ENCODE measurements at places on chromosomes 12 and 14.
A peak's percentile ranks its signal among the peaks of the same experiment; 100 is the strongest.

GRCh38 chr14:23284654-23285529, 1.0 kb downstream of the HOMEZ start:
- DNase-seq, result peak; percentile 37

GRCh38 chr14:103846543-103847450, 578 bp downstream of the PPP1R13B start:
- peak; percentile 38 for DNase-seq

DNA sequence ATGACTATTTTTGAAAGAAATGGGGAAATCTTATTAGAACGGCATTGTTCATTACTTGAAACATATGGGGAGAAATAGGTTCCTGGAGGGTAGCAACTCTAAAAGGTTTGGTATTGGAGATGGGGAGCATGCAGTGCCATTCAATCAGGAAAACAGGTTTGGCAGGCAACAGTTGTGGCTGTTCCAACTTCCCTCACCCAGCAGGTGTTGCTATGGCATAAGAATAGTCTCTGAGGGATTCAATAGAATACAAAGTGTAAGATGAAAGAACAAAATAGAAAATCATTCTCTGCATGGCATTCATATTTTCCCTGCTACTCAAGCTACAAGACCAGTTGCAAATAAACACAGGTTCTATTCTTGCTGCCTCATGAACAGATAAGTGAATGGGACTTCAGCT, 393.3 kb upstream of the RPL10L start:
- DNase-seq, result peak; percentile 61

GRCh38 chr14:104384776-104385071, 194.8 kb upstream of the C14orf180 start:
- no peak for DNase-seq

DNA sequence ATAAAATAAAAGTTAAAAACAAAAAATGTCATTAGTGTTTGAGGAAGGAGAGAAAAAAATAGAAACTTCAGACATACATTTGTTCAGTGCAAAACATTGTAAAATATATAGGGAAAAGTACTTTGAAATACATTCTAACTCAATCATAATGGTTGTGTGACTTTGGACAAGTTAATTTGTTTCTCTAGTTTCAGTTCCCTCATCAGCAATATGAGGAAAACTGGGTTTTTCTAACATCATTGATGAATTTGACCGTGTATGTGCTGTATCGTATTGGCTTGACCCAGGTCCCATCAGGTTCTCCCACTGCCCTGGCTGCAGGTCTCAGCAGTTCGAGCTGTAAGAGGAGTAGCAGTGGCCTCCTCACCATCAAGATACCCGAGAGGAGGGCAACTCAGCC, 173.9 kb upstream of the ATF7IP start:
- no peak for DNase-seq

GRCh38 chr12:132103542-132104308, 40.4 kb downstream of the DDX51 start:
- DNase-seq, result no peak

GRCh38 chr12:102891756-102892155, 25.3 kb downstream of the PAH start:
- no peak for DNase-seq

DNA sequence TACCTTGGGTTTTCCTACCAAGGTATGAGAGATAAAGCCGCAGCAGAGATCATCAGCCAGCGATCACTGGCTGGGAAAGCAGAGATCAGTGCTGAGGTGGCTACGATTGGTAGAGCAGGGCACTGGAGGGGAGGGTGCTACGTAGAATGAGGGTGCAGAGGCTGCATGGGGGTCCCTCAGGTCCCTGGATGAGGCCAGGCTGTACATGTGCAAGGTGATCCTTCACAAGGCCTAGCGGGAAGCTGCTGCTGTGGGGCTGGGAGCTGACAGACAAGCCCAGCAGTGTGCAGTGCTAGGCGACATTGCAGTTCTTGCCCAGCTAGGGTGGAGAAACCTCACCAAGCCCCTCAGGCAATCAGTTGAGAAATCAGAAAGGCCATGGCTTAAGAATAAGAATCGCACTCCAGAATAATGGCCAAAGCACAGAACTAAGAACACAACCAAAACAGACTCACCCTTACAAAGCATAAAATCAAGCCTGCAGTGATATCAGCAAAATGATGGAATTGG, 37.2 kb upstream of the GPR132 start:
- DNase-seq, result no peak

DNA sequence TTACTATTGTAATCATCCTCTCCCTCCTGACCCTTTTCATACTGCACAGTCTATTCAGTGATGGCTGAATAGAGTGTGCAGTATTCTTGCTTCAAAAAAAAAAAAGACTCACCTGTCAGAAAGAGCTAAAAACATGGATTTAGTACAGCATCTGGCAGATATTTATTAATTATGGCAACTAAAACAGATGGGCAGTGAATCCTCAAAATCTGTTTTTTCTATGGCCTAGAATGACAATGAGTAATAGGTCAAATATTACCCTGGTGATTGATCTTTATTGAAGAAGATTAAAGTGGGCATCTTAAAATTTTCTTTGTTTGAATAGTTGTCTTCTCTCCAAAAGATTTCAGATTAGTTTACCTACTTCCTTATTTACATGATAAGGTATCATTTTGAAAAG, 543.6 kb downstream of the FOXG1 start:
- DNase-seq, result no peak

- DNase-seq, result peak; percentile 49
Observed at GRCh38 chr14:59511916-59512575, 27.7 kb downstream of the JKAMP start.

GRCh38 chr12:19230299-19230866, 100.8 kb downstream of the PLEKHA5 start:
- DNase-seq, result no peak

DNA sequence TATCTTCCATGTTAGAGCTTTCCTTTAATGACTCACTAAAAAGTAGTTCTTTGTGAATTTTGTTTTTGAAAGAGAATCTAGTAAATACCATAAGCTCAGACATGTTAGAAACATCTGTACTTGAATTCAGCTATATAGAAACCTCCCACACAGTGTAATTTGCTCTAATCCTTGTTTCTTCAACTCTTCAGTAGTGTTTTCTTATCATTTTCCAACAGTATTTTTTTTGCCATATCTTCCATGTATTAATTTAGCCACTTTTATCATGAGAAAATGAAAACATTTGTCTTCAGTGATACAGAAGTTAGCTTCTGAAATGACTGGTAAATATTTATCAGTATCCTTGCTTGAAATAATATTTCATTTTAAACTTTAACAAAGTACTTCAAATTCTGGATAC, 73.6 kb downstream of the ARID2 start:
- DNase-seq, result no peak

- peak; percentile 16 for DNase-seq
Observed at GRCh38 chr14:67485501-67486095, 2.9 kb downstream of the TMEM229B start.

- DNase-seq, result no peak
Observed at GRCh38 chr14:86935241-86935885, 1057.6 kb downstream of the GALC start.

All from common myeloid progenitor, CD34-positive (primary cell).